ENCODE measurements at places on chromosomes 11 and 22.

- no peak for DNase-seq
These were observed 359.5 kb downstream of the INSC start for GRCh38 chr11:15473954-15474837.

- no peak for DNase-seq
These were observed 93.3 kb downstream of the RCN1 start for GRCh38 chr11:32184041-32184722.

DNA sequence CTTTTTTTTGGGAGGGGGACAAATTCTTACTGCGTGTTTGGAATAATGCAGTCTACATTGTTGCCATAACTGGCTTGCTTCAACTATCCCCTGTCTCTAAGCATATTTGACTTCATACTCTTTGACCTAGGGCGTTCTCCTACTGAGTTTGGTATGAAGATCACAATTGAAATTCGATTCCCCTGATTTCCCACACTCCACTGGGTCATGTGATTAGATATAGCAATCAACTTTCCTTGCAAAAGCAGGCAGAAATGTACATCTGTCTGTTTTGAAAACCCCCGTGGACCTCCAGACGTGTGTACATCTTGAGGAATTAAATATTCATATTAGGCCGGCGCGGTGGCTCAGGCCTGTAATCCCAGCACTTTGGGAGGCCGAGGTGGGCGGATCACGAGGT is 13.8 kb upstream of the CARD18 start:
- DNase-seq, result no peak

DNA sequence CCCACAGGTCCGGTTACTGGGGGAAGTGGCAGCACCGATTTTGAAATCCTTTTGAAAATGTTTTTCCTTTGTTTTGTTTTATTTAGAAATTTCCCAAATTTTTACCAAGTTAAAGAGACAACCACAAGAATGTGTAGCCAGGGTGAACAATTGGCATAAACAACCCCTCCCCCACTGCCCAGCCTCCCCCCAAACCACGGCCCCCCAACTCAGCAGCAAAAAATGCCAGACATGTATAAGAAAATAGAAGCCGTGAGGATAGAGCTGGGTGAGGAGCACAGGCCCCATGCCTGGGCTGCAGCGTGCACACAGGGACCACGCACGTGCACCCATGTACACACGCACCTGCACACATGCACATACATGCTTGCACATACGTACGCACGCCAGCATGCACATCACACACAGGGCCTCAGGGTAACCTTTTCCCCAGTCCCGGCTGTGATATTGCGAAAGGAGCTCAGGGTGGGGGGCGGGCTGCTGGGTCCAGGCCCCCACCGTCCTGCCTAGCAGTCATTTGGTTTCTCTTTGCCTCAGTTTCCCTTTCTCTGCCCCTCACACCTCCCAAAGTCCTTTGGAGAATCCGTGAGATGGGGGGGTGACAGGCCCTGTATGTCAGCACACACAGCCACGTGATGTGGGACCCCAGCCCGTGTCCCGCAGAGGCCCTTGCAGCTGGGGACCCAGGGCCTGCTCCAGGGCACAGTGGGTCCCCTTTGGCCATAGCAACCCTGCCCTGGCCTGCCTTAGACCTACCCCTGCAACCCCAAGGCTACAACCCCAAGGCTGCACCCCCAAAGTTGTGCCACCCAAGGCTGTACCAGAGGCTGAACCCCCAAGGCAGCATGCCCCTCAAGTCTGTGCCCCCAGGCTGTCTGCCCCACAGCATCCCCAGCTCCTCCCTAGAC is 42.9 kb downstream of the IGF2 start:
- no peak for DNase-seq

- no peak for DNase-seq
These were observed 108.0 kb upstream of the CADM1 start for GRCh38 chr11:115612046-115612730.

GRCh38 chr11:114026355-114026754 is 33.2 kb upstream of the ZBTB16 start:
- DNase-seq, result no peak

DNA sequence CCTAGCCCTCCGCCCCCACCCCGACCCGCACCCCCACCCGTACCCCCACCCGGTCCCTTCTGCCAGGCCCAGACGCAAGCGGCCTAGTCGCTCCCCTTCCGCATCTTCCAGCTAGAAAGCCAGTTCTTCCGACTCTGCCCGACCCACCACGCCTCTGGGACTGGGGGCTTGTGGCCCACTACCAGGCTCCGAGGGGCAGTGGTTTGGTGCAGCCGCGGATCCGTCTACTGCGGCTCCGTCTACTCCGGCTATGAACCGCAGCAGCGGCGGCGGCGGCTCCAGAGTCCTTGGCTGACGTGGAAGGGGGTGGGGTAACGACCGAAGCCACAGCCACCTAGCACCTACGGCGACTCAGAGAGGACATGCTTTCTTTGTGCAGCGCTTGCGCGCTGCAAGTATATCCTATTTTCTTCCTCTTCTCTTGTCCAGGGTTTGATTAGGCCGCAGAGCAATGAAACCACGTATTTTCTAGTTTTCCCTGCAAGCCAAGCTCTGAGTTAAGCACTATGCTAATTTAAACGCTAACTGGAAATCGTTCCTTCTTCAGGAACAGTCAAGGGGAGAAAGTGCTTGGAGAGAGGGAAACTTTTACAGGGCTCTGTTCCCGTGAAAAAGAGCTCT is at the start of gene COPB1:
Gene COPB1, minus strand, starts transcription at position 252 of the 621 bp plus-strand sequence. CDS start 883 bp downstream, outside the sequence.
- DNase-seq, result peak; percentile 88

DNA sequence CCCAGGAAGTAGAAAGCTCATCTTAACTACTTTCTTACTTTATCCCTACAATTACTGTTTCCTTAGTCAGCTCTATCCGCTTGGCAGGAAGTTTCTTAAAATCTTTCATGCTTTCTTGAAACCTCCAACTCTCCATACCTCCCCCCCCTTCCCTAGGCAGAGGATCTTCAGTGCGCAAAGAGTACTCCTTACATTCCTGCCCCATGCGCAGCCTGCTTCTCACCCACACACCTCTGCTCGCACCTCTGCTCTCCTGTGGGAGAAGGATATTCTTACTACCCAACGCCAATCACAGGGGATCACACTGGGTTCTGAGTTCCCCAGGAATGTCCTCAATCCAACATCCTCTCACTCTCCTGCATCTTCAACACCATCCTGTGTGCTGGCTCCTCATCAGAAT is 12.3 kb downstream of the TCF20 start:
- DNase-seq, result no peak

DNA sequence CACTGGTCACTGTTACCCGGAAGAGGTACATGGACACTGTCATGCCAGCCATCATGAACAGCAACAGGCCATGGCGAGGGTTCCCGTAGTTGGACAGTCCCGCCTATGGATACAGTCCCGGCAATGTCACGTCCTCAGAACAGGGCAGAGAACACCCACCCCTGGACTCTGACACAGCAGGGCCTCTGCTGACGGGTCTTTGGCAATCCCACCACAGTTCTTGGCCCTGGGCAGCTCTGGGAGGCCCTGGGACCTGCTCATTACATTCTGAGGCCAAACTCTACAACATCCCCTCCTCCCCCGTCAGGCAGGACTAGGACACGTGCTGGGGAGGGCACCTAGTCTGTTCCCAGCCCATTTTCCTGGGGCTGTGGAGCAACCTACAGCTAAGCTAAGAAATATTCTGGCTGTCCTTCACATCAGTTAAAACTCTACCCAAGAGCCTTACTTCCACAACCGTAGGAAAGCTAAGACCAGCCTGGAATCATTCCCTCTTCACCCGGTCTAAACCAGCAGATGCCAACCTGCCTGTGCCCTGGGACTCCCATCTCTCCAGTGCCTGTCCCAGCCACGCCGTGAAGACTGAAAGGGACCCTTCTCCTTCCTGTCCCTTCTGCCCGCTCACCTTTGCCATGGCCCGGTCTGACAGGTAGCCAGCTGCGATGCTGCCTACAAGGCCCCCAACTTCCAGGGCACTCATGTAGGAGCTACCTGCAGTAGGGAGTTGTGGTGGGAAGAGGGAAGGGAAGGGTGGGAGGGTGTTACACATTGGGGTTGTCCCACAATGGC is 4.5 kb downstream of the SLC37A4 start:
- DNase-seq, result no peak

GRCh38 chr11:71930556-71931244 is 1.9 kb downstream of the RNF121 start:
- DNase-seq, result no peak

- DNase-seq, result no peak
These were observed 82.8 kb downstream of the FLI1 start for GRCh38 chr11:128776424-128777284.

DNA sequence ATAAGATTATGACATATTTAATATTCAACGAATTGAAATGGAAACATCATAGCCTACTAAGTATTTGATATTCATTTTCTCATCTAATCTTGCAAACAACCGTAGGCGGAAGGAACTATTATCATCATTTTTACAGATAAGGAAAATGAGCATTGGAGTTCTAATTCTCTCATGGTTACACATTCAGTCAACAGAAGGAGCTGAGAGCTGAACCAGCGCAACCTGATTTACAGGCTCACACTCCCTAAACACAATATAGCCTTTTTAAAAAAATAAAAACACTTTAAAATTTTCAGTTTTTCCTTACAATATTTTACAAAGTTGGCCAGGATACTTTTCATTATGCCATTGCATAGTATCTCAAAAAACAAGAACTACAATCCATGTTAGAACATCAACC is 74.8 kb downstream of the APOL5 start:
- DNase-seq, result no peak

GRCh38 chr11:132941024-132941646 is 591.2 kb downstream of the OPCML start:
- no peak for DNase-seq

DNA sequence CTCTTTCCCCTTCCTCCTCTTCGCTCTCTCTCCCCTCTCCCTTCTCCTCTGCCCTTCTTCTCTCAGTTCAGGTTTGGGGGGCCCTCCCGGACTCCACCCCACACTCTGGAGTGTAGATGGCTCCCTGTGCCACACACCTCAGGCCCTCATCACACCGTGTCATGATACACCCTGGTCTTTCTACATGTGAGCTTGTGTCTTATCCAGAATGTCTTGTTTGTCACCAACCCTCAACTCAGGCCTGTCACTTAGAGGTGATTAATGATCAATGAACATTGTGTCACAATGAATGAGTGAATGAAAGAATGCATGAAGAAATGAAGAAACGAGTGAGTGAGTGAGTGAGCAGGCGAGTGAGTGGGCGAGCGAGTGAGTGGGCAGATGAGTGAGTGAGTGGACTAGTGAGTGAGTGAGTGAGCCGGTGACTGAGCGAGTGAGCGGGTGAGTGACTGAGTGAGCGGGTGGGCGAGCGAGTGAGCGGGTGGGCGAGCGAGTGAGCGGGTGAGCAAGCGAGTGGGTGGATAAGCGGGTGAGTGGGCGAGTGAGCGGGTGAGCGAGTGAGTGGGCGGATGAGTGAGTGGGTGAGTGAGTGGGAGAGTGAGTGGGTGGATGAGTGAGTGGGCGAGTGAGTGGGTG is 33.8 kb downstream of the CAPN1 start:
- no peak for DNase-seq

DNA sequence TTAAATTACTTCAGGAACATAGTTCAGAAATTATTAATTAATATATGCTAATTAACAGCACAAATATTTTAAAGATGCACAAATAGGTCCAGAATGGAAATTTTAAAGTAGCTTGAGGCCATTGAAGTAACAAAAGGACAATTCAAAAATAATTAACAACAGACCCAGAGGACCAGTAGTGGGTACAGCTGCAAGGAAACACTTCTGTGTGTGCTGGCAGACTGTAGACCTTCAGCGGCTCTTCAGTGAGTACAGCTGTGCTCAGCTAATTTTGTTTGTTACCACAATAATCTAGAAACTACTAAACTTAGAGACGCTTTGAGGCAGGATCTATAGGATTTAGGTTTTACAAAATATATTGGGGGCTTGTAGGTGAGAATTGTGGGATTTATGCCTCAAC is 103.8 kb downstream of the GRIA4 start:
- no peak for DNase-seq

DNA sequence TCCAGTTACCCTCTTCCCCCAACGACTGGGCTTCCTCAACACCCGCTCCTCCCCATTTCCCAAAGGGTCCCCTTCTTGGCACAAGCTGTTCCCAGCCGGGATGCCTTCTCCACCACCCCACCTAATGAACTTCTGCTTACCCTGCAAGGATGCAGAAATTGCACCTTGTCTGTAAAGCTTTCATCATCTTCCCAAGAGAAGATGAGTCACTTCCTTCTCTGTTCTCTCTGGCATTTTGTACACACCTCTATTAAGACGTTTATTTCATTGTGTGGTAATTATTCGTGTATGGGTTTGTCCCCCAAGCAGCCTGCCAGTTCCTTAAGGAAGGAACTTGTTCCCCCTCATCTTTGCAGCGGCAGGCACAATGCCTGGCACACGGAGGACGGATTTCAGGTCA is 351.1 kb downstream of the CADM1 start:
- DNase-seq, result no peak

DNA sequence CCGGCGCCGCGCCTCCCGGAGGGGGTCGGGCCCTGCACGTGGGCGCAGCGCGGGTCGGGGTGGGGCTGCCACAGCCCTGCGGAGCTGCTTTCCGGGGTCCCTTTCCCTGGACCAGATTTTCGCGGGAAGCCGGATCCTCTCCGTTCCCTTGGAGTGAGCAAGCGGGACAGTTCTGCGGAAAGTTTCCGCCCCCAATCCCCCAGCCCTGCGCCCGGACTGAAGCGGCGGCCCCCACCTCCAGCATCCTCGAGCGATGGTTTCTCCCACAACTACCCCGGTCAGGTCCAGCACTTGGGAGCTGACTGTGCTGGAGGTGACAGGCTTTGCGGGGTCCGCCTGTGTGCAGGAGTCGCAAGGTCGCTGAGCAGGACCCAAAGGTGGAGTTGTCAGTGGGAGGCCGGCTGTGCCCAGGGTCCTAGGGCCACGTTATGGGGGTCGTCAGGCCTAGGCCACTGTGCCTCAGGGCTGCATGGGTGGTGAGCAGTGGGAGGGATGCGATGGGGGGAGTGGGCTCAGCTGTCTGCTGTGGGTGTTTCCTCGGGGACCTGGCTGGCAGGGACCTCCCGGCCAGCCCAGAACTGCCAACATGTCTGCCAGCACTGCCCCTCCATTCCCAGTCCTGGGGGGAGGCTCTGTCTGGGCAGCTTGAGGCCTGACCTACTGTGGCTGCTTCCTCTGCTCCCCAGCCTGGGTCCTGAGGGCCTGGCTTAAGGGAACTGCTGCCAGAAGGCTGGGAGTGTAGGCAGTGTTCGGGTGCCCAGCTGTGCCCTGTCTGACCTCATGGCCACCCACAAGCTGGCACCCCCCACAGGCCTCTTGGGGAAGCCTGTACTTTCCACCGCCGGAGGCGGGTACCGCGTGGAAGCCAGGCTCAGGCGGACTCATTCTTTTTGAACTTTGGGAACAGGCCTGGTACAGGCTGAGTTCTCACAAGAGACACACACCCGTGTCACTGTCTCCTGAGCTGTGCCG is 726 bp downstream of the ST3GAL4 start:
- no peak for DNase-seq

GRCh38 chr11:104763930-104764709 is 134.1 kb downstream of the CASP12 start:
- no peak for DNase-seq

DNA sequence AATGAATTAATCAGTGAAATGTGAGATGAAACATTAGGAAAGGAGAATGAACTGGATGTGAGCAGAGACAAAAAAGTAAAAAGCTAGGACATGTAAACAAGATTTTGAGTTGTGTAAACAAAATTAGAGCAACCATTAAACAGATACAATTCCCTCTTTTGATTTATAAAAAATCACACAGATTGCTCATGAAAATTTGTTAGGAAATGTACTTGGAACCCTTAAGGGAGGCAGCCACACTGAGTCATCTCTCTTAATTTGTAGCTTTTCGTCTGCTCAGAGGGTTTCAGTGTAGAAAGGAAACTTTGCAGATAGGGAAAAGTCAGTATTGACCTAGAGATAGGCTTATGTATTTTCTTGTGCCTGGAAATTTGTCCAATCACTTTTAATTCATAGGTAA is 49.6 kb upstream of the ME3 start:
- no peak for DNase-seq
